ENCODE measurements at places on chromosomes 6 and 20.

DNA sequence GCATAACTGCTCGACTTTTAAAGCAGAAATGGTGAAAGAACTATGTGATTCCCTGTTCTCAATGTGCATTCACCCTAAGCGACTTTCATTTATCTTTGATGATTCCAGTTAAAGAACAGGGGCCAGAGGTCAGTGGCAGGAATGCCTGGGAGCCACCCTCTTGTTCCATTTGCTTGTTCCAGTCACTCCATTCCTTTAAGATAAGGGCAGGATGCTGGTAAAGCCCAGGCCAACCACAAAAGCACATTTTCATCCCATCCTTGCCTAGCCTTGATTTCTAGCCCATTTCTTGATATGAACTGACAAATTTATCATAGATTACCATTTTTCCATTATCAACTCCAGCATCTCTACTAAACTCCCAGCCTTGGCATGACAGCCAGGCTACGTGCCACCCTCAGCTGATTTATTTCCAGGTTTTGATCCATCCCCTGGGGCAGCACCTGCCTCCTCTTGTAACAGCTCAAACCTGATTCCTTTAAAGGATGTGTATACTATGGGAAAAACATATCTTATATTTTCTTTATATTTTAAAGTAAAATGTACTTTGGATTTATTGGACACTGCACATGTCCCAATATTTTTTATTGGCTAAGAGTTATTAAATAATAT lies 19.2 kb downstream of the HMGN3 start:
- no peak for DNase-seq

GRCh38 chr6:47041741-47042140 lies 391 bp downstream of the ADGRF1 start:
- DNase-seq, result no peak

DNA sequence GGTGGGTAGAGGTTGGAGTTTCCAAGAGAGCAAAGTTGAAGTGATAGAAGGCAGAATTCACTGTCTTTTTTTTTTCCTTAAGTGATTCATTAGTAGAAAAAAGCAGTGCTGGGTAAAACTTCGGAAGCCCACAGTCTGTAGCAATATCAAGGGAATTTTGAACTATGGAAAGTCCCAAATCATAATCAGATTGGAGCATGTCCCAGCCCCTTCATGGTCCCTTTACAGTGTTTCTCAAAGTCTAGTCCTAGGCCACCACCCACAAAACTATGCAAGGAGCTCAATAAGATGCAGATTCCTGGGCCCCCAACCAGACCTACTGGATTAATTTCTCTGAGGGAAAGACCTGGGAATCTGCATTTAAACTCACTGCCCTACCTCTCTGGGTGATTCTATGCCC lies 22.6 kb downstream of the NEDD9 start:
- DNase-seq, result no peak

GRCh38 chr6:163963205-163964120 lies 548.9 kb downstream of the QKI start:
- DNase-seq, result no peak

DNA sequence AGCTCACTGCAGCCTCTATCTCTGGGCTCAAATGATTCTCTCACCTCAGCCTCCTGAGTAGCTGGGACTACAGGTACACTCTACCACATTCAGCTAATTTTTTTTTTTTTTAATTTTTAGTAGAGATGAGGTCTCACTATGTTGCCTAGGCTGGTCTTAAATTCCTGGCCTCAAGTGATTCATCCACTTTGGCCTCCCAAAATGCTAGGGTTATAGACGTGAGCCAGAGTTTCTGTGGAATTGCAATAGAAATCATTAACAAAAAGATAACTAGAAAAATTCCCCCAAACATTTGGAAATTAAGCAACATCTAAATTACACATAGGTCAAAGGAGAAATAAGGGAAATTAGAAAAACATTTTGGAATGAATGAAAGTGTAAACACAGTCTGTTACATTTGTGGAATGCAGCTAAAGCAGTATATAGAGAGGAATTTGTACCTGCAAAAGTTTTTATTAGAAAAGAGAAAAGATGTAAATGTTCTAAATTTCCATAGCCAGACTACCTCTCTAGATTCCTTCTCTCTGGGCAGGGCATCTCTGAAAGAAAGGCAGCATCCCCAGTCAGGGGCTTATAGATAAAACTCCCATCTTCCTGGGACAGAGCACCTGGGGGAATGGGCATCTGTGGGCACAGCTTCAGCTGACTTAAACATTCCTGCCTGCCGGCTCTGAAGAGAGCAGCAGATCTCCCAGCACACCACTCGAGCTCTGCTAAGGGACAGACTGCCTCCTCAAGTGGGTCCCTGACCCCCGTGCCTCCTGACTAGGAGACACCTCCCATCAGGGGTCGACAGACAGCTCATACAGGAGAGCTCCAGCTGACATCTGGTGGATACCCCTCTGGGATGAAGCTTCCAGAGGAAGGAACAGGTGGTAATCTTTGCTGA lies 51.3 kb downstream of the ATRN start:
- no peak for DNase-seq

- DNase-seq, result no peak
Observed at GRCh38 chr6:11684901-11685480, 93.6 kb downstream of the ADTRP start.

DNA sequence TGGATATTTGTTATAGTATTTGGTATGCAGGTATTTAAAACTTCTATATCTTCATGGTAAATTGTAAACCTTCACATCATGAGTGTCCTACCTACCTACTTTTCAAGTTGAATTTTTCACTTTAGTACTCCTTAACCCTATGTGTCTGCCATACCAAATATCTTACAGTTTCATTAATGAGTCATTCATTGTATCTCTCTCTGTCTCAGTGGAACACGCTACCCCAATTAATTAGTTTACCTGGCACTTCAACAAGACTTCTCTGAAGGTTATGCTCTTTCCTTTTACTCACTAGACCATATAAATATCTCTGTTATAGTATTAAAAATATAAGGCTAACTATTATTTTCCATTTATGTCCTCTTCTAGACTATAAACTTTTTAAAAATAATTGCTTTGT lies 123.9 kb upstream of the GJE1 start:
- DNase-seq, result no peak

- DNase-seq, result no peak
Observed at GRCh38 chr6:137426007-137426689, 68.0 kb downstream of the OLIG3 start.

DNA sequence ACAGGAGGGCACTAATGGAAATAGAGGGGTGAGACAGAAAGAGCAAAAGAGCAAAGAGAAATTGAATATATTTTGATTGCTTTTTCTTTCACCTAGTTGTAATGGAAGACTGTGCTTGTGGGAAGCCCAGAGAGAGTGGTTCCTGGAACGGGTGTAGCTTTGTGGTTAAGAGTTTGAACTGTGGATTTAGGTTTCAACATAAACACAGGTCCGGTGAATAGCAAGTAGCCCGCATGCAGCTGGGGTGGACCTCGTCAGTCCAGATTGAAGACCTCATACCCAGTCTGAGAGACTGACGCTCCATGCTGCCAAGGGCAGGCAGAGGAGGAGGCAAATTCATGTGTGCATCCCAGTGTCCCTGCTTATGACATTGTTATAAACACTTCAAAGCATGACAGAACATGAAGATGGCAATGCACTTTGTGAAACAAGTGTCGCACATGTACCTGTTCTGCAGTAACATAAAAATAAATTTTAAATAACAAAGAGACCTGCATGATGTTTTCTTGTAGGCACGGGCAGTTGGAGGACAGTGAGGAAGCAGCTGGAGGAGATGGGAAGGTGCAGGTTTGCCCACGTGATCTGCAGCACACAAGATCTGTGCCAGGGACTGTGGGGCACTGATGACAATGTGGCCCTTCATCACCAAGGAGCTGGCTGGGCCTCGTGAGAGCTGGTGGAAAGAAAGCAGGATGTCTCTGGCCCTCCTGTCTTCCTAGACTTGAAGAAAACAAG lies 220.5 kb upstream of the SSTR4 start:
- DNase-seq, result no peak

DNA sequence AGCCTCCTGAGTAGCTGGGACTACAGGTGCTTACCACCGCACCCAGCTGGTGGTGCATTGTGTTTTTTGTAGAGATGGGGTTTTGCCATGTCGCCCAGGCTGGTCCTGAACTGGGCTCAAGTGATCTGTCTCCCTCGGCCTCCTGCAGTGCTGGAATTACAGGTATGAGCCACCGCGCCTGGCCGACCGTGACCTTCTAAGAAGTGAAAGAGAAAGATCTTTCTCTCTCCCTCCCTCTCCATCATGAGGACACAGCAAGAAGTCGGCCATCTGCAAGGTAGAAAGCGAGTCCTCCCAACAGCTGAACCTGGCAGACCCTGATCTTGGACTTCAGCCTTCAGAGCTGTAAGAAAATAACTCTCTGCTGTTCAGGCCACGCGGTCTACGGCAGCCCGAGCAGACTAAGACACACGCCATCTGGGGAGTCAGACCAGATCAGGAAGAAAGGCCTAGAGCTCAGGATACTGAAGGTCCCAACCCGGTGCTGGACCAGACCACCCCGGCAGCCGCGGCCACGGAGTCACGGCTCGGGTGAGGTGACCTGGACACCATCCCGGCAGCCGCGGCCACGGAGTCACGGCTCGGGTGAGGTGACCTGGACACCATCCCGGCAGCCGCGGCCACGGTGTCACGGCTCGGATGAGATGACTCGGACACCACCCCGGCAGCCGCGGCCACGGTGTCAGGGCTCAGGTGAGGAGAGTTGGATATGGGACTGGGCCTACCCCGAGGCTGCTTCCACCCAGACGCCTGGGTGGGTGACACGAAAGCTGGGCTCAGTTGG lies 9.6 kb downstream of the GMEB2 start:
- DNase-seq, result no peak

- DNase-seq, result no peak
Observed at GRCh38 chr20:32966382-32966781, 37.9 kb downstream of the SUN5 start.

DNA sequence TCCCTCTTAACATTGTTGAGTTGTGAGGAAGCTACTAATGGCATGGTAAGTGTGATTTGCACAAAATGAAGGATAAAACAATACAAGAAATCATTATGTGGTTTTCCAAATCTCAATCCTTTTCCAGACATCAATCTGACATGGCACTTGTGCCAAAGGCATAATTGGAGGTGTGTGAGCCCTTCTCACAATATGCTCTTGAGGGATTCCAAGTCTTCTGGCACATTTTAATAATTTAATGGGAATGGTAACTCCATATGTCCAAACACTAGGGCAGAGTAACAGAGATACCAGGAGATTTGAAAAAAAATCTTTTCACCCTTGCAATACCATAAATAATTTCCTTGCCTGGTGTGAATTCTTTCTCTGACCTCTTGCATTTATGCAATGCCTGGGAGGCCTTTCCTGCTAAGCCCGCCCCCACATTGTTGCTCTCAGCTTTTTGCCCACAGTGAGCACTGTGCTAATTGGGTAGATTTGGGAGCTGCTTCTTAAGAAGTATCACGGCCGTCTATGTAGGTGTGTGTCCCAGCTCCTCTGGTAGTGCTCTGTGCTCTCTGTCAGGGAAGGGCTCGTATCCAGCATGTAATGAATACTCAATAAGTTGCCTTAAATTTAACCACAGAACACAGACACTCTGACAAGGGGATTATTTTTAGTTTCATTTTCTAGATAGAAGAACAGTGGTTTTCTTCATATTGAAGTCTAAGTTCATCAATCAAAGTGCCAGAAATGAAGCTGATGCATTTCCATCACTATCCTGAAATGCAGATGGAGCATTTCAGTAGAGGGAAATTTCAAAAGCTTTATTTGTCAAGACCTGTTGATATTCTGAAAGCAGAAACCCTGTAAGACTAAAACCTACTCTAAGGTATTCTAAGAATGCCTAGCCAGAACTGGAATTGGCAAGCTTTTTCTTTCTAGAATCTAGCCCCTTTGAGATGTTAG lies 54.4 kb upstream of the CEP85L start:
- DNase-seq, result no peak

DNA sequence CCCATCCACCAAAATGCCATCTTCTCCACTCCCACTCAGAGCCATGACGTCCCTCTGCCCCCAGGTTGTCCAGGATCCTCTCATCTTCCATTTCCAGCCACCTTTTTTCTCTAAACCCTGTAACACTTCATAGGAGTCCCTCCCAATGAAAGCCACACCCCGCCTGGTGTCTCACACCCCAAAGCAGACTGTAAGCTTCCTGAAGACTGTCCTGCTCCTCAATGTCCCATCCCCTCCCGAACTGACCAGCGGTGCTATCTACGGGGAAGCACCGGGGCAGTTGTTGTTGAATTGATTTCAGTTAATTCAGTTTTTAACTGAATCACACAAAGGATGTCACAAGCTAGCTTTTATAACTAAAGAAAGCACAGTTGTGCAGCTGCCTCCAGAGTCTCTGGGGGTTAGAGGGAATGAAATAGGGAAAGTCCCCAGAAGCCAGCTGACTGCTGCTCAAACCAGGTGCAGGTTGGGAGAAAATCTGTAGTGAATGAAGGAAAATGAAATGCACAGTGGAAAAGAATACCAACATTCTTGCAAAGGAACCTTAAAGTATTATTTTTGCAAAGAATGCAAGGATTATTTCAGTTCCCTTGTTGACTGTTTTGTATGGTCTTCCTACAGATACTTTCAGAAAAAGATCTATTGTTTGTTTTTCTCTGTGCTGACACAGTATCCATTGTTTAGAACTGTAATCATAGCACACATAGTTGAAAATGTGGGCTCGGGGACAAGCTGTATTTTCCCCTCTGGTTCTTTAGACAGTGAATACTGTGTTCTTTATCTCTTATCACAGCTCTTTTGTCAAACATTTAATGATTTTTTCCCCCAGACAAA lies 222.6 kb upstream of the QKI start:
- DNase-seq, result no peak

- no peak for DNase-seq
Observed at GRCh38 chr6:35468980-35469750, 964 bp downstream of the RPL10A start.

GRCh38 chr6:42099340-42100028 lies 42.9 kb downstream of the C6orf132 start:
- no peak for DNase-seq

DNA sequence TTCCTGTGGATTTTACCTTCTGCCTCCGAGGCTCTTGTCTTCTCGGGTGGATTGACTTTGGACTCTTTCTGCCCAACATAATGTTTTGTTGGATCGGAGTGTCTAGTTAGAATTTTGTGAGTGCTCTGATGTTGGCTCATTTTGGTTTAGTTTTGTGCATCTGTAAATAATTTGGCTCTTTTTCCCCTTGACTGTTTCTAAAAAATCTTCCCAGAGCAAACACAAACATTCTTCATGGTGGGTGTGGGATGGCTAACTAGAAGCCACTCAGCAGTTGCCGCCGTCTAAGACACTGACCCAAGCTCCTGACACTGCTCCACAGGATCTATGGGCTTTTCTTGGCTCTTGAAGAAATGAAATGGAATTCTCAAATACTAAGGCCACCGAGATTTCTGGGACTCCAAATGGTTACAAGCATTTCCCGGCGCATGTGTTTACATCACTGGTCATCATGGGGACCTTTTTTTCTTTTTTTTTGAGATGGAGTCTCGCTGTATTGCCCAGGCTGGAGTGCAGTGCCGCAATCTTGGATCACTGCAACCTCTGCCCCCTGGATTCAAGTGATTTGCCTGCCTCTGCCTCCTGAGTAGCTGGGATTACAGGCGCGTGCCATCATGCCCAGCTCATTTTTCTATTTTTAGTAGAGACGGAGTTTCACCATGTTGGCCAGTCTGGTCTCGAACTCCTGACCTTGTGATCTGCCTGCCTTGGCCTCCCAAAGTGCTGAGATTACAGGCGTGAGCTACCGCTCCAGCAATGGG lies 92.0 kb upstream of the FRMD1 start:
- DNase-seq, result no peak
